ENCODE measurements at places on chromosomes 16 and 17.

GRCh38 chr17:63480826-63481487 lies 4.1 kb downstream of the ACE start:
- no peak for DNase-seq

- no peak for DNase-seq
Measured at GRCh38 chr17:82729479-82730260, 5.7 kb upstream of the FN3K start.

DNA sequence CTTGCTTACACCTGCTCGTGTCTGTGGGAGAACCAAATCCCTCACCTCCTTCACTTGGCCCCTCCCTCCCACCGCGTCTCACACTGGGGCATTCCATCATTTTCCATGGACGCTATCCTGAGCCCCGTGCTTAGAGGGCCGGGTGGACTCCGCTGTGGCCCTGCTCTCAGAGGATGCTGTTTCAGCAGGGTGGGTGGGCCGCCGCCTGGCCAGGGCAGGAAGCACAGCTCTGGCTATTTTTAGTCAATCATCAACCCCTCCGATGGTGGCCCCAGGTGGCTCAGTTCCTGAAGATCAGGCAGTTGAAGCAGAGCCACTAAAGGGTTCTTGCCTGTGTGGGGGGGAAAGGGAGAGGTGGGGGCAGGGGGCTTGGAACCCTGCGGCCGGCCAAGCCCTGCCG lies 230.3 kb downstream of the ENGASE start:
- DNase-seq, result no peak

DNA sequence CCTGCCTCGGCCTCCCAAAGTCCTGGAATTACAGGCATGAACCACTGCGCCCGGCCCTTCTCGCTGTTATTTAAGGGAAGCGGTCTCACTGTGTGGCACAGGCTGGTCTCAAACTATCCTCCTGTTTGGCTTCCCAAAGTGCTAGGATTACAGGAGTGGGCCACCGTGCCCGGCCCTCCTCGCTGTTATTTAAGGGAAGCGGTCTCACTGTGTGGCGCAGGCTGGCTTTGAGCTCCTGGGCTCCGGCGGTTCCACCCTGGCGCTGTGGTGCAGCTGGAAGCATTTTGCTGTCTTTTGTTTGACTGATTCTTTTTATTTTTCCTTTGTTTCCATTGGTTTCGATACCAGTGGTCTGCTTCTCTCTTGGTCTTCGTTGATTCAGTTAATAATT lies 40.7 kb downstream of the FOXK2 start:
- no peak for DNase-seq

Measured in putamen (tissue), 1 donor.